ENCODE measurements at places on chromosomes 3 and 15.

DNA sequence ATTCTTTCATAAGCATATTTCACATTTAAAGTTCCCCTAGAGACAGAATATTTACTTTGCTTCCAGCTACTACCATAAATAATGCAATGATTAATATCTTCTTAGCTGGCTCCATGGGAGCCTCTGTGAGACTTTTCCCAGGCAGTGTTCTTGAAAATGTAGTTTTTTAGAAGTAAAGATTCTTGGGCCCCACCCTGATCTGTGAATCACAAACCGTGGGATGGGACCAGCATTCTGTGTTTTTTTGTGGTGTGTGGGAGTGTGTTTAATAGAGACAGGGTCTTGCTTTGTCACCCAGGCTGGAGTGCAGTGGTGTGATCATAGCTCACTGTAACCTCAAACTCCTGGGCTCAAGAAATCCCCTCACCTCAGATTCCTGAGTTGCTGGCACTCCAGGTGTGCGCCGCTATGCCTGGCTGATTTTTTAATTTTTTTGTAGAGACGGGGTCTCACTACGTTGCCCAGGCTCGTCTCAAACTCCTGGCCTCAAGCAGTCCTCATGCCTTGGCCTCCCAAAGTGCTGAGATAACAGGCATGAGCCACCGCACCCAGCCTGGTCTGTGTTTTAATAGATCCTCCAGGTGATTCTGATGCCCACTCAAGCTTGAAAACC is 83.0 kb downstream of the KLHL25 start:
- DNase-seq = no peak

GRCh38 chr3:188584958-188585689 is 431.2 kb downstream of the LPP start:
- DNase-seq = no peak

DNA sequence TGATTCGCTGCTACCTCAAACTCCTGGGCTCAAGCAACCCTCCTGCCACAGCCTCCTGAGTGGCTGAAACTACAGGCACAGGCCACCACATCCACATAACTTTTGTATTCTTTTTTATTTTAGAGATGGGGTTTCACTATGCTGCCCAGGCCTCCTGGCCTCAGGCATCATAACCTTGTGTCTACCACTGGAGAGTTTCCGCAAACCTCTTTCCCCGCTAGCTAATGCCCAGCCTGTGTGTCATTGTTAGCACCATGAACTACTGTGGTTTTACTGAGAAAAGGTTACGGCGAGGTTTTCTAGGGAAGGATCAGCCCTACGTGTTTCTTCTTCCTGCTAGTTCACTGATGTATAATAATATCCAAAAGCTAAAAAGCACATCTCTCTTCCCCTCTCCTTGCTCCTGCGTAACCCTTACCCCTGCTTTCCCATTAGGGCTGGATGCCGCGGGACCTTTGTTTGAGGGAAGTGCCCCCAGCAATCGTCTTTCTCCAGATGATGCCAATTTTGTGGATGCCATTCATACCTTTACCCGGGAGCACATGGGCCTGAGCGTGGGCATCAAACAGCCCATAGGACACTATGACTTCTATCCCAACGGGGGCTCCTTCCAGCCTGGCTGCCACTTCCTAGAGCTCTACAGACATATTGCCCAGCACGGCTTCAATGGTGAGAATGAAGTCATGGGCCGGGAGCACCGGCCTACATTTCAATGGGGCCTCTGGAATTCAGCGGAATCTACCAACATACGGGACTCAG is 113.7 kb downstream of the LIPC start:
- peak; percentile 32 for DNase-seq

DNA sequence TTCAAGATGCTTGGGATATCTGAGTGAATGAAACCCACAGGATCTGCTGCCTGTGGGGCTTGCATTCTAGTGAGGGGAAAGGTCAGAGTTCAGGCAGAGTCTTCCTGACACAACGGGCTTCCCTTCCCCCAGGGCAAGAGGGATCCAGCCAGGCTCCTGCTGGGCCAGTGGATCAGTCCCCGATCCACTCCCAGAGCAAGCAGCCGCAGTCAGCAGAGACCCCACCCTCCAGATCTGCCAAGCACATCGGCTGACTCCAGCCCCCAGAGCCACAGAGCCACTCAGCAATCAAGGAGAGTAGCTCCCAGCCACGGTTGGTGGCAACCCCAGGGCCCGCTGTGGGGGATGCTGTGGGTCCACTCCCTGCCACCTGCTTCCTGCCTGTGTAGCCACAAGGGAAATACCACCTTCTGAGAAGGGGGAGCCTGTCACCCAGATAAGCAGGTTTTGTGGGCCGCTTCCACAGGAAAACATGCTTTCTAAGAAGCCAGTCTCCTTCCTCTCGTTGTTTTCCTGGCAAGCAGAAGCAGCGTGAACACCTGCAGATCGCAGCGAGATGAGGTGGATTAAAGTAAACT is 44.9 kb downstream of the CPN2 start:
- no peak for DNase-seq

DNA sequence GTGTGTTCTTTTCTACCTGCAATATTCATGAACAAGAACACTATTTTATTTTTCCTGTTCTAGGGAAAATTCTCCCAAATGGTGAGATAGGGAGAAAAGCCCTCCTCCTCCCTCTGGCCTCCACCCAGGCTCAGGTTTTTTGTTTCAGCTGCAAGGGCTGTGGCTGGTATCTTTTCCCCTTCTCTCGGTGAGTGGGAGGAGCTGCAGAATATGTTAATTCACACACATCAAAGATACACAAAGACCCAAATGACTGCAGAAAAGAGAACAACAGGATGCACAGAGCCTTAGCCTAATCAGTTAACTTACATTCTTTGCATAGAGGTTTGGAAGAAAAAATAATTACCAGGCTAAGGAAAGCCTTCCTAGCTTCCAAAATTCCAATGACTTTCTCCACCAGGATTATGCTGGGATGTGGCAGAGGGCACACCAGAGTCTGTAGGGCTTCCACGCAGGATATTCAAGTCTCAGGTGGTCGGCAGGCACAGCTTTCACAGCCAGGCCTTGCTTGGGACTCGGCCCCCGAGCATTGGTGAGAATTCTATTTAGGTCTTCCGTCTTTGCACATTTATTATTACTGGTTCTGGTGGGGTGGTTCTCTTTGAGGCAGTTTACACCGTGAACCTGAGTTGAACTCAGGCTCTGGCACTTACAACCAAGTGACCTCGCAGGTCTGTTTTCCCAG is 64.9 kb downstream of the ABHD5 start:
- no peak for DNase-seq

- DNase-seq = no peak
These were observed 36.0 kb upstream of the ZMAT3 start for GRCh38 chr3:179107617-179108016.

DNA sequence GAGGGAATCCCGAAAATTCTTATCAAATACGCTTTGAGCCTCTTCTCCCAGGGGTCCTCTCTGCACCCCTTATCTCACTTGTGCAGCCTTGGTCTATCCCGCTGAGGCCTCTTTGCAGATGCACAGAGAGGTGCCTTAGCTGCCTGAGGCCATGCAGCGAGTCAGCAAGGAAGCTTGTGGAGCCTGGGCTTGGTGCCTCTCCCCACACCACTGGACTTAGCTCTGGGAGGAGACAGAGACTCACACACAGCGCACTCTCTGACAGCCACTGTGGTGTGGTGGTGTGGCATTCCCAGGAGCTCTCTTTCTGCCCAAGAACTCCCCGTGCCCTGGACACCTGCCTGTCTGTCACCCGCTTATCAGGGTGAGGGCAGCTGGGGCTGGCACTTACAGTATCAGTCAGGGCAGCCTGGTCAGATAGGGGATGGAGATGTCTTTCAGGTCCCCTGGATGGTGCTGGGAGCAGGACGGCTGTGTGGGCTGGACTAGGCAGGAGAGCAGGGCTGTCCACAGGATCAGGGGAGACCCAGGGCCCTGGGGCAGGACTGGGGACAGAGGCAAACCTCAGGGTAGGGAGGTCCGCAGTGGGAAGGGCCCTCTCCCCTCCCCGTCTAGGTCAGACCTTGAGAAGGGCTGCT is 10.2 kb upstream of the LINGO1 start:
- DNase-seq = no peak

GRCh38 chr3:138361561-138361971 is 13.2 kb downstream of the MRAS start:
- no peak for DNase-seq

GRCh38 chr15:64289550-64289949 is 66.4 kb downstream of the CSNK1G1 start:
- no peak for DNase-seq

DNA sequence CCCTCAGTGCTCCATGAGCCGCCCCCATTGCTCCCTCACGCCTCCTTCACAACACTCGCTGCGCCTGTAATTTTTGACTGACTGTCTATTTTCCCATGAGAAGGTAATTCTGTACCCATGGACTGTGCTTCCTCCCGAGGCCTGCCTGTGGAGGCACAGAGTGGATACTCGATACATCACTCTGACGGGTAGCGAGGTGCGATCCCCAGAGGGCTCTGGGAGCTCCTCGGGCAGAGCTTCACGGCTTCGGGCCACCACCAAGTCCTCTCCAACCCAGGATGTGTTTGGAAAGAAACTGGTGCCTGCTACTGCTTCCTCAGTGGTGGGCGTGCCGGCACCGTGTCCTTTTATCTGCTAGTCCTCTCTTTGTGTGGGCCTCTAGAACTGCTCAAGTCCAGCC is 108.6 kb upstream of the DLG1 start:
- no peak for DNase-seq

GRCh38 chr3:160801386-160802118 is 45.5 kb downstream of the PPM1L start:
- no peak for DNase-seq

DNA sequence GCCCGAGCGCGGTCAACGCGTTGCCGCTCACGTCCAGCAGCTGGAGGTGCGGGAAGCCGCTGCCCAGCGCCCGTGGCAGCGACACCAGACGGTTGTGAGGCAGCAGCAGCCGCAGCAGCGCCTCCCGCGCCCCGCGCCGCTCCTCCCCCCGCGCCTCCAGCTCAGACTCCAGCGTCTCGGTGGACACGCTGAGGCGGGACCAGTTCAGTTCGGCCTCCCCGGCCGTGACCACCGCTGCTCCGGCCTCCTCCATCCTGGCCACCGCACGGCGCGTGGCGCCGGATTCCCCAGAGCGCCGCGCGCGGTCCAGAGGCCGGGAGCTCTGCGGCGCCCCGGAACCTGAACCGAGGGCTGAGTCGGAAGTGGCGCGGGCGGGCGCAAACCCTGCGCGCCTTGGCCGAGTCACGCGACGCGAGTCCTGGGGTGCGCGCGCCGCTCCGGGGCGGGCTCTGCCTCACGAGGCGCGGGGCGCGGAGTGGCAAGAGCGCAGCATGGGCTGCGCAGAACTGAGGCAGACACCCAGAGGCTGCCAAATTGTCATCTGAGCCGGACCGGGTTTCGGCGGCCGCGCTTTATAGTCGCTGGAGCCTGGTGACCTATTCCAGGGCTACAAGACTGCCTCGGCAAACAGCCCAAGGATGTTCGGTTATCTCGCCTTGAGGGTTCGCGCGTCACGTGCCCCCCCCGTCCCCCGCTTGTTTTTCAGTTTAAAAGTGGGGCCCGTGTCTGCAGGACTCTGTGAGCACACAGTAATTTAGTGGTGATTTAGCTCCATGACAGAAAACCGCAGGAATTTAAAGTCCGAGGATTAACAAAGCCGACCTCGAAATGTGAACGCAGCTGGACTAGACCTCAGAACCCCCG is at the start of gene LRRC58:
LRRC58 (minus strand) TSS at position 364 of the 864 bp plus-strand sequence; CDS start at position 253, 111 bp downstream.
- DNase-seq = peak; percentile 80

DNA sequence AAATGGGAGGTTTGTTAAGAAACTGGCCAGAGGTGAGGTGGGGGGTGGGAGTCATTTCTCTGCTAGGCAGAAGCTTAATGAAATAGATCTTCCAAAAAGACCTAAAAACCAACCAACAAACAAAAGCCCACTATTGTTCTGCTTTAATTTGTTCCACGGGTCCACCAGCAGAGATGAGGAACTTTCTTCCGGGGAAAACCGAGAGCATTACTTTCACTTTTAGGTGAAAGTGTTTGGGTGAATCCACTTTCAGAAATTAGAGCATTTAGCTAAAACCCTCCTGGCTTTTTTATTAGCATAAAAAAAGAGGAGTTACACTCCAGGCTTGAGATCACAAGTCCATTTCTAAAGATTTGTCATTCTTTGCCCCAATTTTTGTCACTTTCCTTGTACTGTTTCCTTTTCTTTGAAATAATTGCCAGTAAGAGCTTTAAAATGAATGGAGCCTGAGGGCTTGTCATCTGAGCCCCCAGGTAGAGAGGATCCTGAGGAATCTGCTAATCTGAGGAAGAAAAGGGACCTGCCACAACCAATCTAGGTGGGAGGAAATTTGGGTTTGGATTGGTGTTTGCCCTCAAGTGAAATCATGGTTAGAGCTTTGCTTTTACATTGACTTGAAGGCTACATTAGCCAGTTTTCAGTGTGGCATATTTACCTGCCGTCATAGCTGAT is 667.6 kb downstream of the NAALADL2 start:
- no peak for DNase-seq

DNA sequence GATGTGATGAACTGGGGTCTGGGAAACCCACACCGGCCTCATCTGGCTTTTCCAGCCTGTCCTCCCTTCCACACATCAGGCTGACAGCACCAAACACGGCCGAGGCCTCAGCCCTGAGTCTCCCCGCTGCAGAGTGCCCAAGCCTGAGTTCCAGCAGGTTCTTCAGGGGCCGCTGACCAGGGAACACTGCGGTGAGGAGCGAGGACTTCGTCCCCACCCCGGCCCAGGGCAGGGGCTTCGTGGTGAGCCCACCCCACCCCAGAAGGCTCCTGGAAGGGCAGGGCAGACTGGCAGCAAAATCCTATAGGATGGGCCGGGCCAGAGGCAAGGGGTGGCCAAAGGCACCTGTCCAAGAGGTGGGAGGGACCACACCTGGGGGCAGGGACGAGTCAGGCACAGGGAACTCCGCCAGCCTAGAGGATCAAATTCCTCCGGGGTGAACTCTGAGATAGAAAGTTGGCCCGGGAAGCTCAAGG is at the start of gene SLC51A:
SLC51A (plus strand) TSS at position 446 of the 476 bp plus-strand sequence. CDS start 179 bp downstream, outside the sequence.
- no peak for DNase-seq

- DNase-seq = no peak
These were observed 902 bp downstream of the TMEM44 start for GRCh38 chr3:194632226-194632808.

All from stimulated activated CD8-positive, alpha-beta memory T cell treated with anti-CD3 and anti-CD28 coated beads, Interleukin-2, amount 100 ng/mL, for 48 hours (primary cell).